Anterior cingulate cortex (tissue), 58 donors: ENCODE measurements at places on chromosomes 2 and 18.

- no peak for DNase-seq
These were observed 40.5 kb upstream of the SMAD7 start for GRCh38 chr18:48991319-48991660.

DNA sequence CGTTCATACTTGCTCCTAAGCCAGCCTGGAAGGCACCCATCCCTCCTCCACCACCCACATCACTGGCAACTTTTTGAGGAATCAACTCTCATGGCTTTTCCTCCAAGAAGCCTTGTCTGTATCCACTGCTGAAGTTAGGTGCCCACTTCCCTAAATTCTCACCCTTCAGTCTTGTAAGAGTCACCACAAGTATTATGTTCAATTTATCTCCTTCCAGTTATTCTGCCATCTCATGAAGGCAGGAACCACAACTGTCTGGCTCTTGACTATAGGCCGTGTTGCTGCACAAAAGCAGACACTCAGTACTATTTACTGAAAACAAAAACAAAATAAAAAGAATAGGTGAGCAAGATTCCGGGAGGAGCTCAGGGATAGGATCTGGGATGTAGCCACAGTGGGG lies 234.8 kb downstream of the CYRIA start:
- DNase-seq, result no peak

GRCh38 chr18:55319459-55320193 lies 268.4 kb downstream of the TCF4 start:
- DNase-seq, result no peak

GRCh38 chr2:180676520-180677025 lies 303.8 kb upstream of the UBE2E3 start:
- DNase-seq, result no peak

GRCh38 chr18:75223687-75224347 lies 13.2 kb downstream of the TSHZ1 start:
- no peak for DNase-seq

DNA sequence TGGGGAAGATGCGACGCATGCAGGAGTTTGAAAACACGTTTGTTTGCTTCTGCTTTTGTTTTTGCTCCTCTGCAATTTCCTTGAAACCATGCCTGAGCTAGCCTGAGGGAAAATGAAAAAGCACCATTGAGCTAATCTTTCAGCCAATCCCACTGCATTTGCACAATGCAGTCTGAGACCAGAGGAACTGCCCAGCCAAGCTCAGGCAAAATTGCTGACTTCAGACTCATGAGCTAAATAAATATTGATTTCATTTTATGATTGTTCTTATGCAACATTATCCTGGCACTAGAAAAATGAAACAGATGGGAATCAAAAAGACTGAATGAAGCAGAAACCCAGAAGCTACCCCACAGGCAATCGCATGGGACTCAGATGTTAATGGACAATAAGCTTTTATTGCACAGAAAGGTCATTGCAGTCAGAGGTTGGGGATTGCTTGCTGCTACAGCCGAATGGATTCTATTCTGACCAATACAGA lies 37.0 kb downstream of the TPRKB start:
- no peak for DNase-seq

DNA sequence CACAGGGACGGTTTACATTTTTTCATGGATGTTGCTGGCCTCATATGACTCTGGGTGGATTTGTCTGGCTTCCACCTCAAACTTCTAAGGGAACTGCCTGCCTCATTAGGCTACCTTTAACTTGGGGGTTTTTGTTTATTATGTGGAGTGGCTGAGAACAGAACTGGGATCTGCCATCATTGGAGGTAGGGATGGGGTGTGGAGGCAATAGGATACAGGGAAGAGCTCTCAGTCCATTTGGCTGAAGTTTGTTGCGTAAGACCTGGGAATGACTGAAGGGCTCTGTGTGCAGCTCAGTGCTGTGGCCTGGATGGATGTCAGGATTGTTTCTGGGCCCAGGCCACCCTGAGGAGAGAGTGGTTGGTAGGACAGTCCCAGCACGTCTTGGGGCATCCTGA lies 31.2 kb downstream of the ASB1 start:
- no peak for DNase-seq

GRCh38 chr18:41456831-41457230 lies 498.2 kb upstream of the PIK3C3 start:
- DNase-seq, result no peak

- DNase-seq, result no peak
These were observed 100.1 kb downstream of the WDPCP start for GRCh38 chr2:63488118-63488713.

- no peak for DNase-seq
These were observed 633.2 kb upstream of the PKDCC start for GRCh38 chr2:41414486-41415230.

- DNase-seq, result no peak
These were observed 124.4 kb downstream of the HRH4 start for GRCh38 chr18:24584813-24585212.

- no peak for DNase-seq
These were observed 269.4 kb upstream of the TCF4 start for GRCh38 chr18:55857409-55857808.

DNA sequence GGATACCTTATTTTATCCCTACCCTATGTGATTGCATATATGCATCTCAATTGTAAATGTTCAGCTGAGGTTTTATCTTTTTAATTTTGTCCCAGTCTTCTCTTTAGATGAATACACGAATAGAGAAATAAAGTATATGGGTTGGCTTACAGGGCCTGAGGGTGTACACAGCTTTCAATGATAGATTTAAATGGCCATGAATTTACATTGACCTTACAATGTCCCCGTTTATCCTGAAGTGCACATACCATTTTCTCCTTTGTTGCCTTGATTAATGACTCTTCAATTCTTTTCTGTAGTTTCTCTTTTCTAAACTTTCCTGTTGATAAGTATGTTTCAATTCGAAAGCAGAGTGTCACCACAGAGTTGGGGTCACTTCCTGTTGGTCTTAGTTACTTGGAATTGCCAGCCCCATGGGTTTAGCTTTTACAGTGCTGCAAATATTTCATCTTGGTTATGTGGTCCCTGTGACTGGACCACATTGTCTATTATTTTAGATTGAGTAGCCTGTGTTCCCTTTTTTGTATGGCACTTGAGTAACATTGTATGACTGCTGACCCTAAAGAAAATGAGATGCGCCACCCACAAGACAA lies 1616.3 kb upstream of the ACVR2A start:
- DNase-seq, result no peak

- DNase-seq, result no peak
These were observed 22.6 kb upstream of the FAM117B start for GRCh38 chr2:202612145-202612544.

DNA sequence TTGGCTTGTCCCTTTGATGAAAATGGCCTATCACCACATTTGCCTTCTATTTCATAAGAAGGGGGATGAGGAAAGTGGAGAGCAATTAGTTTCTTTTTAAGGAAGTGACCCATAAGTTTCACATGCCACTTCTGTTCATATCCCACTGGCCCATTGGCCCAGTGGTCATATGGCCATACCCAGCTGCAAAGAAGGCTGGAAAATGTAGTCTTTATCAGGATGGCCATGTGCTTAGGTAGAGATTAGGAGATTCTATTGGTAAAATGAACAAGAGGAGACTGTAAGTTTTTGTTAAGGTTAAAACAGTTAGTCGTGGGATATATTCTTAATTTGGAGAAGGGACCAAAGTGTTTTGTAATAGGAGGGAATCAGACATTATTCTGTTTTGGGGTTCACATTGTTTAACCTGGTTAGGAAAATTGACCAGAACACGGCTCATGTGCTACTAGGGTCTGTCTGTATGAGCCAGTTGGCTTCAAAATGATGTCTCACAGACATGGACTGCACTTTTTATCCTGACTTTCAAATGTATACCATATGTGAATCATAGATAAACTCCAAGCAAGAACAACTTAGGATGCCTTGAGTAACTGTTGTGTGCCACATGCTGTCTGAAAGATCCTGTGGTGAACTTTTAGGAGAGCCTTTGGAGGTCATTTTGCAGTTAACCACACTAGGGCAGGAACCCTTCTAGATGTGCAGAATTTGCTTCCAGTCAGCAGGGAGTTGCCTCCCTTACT lies 17.3 kb downstream of the PLCL1 start:
- DNase-seq, result no peak

GRCh38 chr18:62288665-62289008 lies 36.5 kb upstream of the TNFRSF11A start:
- no peak for DNase-seq

- no peak for DNase-seq
These were observed 38.5 kb upstream of the PDCL3 start for GRCh38 chr2:100524331-100524730.

DNA sequence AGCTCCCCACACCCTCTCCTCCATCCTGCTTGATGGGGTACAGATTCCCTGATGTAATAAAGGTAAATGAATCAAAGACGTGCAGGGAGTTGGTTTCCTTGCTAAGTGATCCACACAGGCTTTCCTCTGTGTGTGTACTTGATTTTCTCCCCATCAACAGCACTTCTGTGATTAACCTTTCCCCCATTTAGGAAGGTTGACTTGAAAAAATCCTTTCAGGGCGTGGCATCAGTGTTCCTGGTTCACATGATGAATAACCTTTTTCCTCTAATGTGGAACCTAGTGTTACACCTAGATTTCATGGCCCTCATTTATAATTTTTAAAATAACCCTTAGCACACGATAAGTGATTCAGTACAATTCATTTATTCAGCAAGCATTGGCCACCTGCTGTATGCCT lies 115.0 kb downstream of the ICA1L start:
- no peak for DNase-seq

DNA sequence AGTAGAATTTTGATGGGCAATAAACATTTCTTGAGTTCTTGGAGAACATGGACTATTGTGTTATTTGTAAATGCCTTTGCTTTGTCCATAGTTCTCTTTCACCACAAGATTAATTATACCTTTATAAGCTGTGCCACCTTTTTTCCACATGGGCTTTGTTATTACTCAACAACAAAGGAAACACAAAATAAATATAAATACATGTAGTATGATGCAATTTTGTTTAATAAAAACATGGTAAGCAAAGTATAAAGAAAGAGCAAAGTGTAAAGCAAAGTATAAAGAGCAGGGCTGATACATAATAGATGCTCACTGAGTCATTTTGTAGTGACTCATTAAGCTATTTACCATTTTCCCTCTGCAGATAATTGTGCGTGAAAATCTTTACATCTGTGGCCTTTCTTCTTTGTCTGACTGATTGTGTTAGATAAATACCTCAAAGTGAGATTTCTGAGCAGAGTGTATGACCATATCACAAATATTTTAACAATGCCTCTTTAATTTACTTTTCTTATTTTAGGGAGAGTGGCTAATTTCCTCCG lies 80.9 kb downstream of the CERS6 start:
- no peak for DNase-seq

DNA sequence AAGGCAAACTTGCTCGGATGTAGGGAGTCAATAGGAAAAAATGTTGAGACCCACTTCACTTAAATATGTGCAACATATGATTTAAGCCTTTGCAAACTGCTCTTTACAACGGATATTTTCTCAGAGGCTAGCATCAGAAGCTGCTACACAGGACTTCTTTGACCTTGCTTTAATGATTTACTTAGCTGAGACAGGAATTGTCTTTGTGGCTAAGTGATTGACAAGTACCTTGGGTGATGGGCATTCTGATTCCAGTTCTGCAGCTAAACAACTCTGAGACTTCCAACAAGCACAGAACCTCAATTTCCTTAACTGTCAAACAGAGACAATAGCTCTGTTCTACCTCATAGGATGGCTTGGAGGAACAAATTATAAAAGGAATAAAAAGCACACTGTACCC lies 150.2 kb downstream of the NCKAP5 start:
- DNase-seq, result no peak

DNA sequence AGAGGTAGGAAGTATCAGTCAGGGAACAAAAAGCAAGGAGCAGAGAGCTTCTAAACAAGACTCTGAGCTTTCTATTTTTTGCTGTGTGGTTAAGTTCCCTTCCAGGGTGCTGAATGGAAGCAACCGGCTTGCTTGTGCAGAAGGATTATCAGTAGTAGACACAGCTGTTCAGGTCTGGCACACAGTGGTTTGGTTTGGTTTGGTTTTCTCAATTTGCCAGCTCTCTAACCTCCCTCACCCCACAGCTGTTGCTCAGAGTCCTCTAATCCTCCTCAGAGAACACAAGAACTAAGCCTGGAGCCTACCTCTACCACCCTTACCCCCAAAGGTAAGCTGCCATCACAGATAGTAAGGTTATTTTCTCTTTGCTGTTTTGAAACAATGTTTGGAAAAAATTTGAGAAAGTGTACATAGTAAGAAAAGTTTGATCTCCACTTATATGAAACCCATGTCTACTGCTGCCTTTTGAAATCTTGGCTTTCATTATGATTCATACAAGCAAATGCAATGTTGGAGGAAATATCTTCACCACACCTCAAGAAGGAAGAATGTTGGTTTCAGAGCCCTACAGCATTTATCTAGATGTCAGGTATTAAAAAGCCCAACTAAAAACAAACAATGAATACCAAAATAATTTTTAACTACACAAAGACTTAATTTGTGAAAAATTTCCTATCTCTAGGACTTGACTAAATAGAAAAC lies 255.3 kb downstream of the NR4A2 start:
- DNase-seq, result no peak

DNA sequence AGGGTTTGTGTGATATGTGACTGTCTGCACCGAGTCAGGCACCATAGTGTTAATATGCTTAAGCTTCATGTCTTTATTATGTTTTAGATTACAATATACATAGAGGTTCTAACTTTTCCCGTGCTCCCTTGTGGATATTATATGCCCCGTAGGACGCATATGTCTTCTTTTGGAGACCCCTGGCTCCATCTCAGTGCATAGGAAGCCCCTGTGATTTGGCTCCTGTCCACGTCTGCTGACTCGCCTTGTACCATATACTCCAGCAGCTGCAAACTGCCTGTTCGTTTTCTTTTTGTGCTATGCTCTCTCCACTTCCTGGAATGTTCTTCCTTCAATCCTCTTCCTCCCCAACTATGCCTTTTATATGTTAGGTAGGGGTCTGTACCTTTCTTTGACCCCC lies 110.9 kb downstream of the PTRHD1 start:
- DNase-seq, result no peak

- DNase-seq, result no peak
These were observed 44.3 kb upstream of the CABYR start for GRCh38 chr18:24094561-24094960.

DNA sequence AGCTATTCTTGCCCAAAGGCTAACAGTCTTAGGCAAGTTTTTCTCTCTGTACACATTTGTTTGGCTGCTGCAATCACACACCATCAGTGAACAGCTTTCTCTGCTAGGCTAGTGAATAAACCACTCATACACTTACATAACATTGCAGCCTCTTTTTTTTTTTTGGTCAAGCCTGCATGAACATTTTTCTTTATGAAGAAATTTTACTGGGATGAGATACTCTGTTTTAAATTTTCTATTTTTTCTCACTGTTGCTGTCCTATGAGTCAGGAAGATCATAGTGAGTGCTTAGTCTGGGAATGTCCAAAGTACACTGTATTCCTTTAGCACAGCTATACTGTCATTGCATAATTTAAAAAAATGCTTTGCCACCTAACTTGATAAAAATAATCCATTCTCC lies 58.5 kb downstream of the ROCK1 start:
- DNase-seq, result no peak
